ENCODE measurements at places on chromosomes 12 and 14.

DNA sequence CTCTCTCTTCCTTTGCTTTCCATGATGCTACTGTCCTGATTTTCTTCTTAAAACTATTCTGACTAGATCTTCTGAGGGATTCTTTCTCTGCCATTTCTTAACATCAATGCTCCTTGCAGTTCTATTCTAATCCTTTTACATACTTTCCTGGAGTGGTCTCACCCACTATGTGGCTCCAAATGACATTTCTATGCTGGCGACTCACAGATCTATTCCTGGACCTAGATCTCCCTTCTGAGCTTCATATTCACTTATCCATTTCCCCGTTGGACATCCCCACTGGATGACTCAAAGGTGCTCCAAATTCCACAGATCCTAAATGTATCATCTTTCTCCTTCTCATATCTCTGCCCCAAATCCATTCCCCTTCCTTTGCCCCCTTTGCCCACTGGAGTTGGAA is 4.1 kb downstream of the TEP1 start:
- peak; percentile 53 for DNase-seq

- DNase-seq: no peak
Observed at GRCh38 chr14:90569606-90570387, 173.0 kb downstream of the CALM1 start.

DNA sequence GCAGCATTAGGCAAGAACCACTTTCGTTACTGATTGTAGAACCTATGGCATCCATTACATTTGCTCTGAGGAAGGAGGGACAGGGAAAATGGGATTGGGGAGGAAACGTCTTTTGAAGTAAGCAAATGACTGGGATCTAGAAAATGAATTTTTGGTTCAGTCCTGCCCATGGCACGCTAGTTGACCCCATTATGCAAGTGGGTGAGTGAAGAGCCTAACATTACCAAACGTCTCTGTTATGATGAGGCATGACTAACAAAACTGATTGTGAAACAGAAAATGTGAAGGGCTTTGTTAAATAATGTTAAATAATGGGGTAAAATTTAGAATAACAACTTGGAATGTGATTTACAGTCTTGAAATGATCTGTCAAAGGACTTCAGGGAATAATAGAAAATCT is 38.9 kb downstream of the CPSF2 start:
- peak; percentile 84 for DNase-seq

DNA sequence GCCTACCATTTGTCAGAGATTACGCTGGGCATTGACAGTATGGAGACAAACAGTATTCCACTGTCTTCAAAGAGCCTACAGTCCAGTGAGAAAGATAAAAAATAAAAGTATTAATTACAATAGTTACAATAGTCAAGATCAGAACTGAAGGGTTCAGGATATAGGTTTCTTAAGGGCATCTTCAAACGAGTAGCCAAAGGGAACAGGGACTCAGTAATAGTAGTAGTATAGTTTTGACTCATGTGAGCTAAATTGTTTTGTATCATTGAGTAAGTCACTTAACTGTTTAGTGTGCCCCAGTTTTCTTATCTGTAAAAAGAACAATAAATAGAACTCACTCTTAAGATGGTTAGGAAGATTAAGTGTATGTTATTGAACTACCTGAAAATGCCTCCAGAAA is 123.6 kb downstream of the METTL25 start:
- no peak for DNase-seq

DNA sequence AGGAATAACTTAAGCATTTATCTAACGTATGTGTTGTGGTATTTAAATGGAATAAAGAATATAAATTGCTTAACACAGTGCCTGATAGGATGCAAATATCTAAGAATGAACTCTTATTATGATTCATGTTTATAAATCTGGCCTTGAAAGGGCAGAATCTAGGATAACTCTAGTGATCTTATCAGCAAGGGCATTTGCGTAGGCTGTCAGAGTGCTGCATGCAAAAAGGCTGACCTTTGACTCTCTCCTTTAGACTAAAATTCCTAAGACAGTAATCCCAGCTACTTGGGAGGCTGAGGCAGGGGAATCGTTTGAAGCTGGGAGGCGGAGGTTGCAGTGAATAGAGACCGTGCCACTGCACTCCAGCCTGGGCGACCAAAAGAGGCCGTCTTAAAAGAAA is 31.3 kb upstream of the ANP32D start:
- no peak for DNase-seq

- DNase-seq: no peak
Observed at GRCh38 chr14:63478437-63478852, 64.7 kb downstream of the PPP2R5E start.

- DNase-seq: no peak
Observed at GRCh38 chr14:87017335-87017734, 975.6 kb downstream of the GALC start.

- DNase-seq: no peak
Observed at GRCh38 chr14:90733139-90733808, 83.0 kb downstream of the TTC7B start.

DNA sequence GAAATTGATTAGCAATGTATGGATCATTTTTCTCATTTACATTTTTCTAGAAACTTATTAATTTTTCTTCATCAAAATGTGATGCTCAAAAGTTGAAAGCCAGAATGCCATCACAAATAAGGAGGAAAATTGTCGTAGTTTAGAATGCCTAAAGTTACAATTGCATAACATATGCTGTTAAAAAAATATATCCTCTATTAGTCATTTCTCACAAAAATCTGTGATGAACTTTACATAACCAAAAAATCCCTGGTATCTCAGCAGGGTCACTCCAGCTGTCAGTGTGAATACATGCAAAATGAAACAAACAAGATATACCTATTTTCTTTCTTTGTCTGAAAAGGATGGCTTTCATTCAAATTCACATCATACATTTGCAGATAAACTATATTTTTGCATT is 358.9 kb downstream of the PAWR start:
- DNase-seq: no peak

GRCh38 chr14:49614196-49614595 is 6.2 kb downstream of the RPL36AL start:
- no peak for DNase-seq

GRCh38 chr12:63525831-63526230 is 142.5 kb downstream of the DPY19L2 start:
- no peak for DNase-seq

GRCh38 chr12:12560587-12561370 is 1.9 kb downstream of the DUSP16 start:
- DNase-seq: peak; percentile 42

GRCh38 chr14:61213191-61213621 is 67.9 kb downstream of the TMEM30B start:
- peak; percentile 72 for DNase-seq

DNA sequence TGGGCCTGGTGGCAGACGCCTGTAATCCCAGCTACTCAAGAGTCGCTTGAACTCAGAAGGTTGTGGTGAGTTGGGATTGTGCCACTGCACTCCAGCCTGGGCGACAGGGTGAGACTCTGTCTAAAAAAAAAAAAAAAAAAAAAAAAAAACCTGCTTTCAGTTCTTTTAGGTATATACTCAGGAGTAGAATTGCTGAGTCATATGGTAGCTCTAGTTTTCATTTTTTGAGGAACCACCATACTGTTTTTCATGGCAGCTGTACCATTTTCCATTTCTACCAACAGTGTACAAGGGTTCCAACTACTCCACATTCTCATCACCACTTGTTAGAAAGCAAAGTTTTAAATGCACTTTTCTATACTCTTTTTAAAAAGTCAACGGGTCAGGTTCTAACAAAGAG is 119.8 kb downstream of the DPF3 start:
- DNase-seq: no peak

DNA sequence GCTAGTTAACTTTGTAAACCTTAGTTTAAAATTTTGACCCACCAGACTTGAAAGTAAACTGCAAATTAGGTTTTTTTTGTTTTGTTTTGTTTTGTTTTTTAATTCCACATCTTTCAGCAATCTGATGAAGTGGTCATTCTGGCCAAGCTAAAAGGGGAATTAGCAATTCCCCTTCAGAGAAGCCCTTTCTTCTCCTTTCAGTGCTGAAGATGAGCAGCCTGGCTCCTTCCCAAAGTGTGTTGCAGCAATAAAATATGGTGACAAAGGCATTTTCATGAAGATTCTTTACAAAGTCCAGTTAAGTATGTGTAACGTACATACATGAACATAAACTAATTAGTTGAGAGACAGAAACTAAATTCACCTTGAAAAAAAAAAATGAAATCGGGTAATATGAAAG is 380.1 kb downstream of the NOVA1 start:
- DNase-seq: no peak

- no peak for DNase-seq
Observed at GRCh38 chr12:31261744-31262143, 64.2 kb downstream of the SINHCAF start.

DNA sequence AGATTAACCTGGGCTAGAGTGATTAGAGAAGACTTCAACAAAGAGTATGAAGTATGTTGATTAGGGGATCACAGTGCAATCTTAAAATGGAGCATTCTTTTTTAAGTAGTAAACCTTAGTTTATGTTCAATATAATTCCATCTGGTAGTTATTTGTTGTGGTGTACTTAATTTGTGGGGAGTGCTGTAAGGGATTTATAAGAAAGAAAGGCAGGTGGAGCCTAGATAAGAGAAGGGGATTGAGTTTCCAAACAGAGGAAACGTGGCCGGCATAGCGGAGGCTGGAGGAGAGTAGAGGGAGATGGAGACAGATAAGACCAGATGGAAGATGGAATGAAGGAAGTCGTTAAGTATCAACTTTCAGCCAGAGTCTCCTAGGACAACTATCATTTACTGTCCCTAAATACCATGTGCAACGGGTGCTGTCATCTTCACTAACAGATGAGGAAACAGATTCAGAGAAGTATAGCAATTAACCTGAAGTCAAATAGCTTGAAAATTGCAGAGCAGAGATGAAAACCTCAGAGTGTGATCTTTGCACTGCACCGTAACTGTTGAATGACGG is 38.1 kb downstream of the GOLGA5 start:
- DNase-seq: no peak

GRCh38 chr12:131513606-131514005 is 197.3 kb upstream of the SFSWAP start:
- DNase-seq: no peak

DNA sequence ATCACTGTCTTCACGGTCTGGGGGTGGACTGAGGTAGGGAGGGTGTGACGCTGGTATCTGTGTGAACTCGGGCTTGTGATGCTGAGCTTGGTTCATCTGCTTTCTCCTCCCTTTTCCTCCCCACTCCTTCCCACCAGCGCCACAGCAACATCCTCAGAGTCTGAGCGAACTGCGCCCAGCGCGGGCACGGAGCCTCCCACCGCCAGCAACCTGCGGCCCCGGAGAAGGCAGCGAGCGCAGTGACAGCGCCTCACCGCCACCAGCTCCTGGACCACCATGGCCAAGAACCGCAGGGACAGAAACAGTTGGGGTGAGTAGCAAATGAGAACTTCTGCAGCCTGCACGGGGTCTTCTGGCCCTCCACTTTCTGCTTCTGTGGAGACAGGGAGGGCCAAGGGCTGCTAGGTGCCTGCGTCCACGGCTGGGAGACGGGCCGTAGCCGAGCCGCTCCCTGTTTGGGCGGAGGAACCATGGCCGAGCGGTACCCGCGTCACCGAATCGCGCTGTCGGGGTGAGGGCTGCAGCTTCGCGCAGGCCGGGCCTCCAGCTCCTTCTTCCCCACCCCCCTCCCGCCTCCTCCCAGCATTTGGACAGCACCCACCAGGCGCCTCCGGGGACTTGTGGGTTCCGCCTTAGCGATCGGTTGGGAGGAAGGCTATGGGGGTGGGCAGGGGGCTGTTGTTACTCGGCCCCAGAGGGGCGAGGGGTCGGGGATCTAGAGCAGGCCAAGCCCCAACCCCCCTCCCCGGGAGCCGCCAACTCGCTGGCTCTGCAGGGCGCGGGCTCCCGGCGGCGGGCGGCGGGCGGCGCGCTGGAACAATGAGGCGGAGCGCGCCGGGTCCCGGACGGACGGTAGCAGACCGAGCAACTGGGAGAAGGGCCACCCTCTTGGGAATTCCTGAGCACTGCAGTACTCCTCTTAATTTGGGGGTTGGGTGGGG is at the start of gene ATL1:
ATL1 (plus strand) TSS at position 156 of the 941 bp plus-strand sequence; CDS start at position 277, 121 bp downstream.
- peak; percentile 77 for DNase-seq

GRCh38 chr14:98704441-98704840 is 567.6 kb downstream of the BCL11B start:
- DNase-seq: no peak

DNA sequence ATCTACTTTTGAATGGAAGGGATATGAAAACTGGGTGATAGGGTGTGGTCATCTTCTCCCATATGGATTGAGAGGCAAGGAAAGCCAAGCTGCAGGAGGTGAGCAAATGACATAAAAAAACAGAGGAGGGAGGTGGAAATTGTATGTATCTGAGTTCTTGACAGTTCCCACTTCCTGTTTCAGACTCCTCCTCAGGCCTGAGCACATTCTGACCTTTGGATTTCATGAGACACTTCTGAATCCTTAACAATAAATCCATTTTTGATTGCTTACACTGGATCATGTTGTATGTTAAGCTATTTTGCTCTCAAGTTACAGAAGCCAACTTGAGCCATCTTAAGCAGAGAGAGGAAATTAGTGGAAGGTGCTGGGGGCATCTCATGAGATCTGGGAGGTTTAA is 11.6 kb upstream of the SRSF5 start:
- no peak for DNase-seq

DNA sequence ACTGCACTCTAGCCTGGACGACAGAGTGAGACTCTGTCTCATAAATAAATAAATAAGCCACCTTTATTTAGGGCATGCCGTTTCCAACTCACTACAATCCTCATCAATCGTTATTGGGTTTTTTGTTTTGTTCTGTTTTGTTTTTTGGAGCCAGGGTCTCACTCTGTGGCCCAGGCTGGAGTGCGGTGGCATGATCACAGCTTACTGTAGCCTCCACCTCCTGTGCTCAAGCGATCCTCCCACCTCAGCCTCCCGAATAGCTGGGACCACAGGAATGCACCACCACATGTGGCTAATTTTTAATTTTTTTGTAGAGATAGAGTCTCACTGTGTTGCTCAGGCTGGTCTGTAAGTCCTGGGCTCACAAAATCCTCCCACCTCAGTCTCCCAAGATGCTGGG is 3.6 kb upstream of the ANAPC5 start:
- no peak for DNase-seq

GRCh38 chr12:43306066-43306465 is 245.9 kb downstream of the ADAMTS20 start:
- DNase-seq: peak; percentile 82

GRCh38 chr12:3432176-3432742 is 58.7 kb upstream of the PRMT8 start:
- DNase-seq: no peak

DNA sequence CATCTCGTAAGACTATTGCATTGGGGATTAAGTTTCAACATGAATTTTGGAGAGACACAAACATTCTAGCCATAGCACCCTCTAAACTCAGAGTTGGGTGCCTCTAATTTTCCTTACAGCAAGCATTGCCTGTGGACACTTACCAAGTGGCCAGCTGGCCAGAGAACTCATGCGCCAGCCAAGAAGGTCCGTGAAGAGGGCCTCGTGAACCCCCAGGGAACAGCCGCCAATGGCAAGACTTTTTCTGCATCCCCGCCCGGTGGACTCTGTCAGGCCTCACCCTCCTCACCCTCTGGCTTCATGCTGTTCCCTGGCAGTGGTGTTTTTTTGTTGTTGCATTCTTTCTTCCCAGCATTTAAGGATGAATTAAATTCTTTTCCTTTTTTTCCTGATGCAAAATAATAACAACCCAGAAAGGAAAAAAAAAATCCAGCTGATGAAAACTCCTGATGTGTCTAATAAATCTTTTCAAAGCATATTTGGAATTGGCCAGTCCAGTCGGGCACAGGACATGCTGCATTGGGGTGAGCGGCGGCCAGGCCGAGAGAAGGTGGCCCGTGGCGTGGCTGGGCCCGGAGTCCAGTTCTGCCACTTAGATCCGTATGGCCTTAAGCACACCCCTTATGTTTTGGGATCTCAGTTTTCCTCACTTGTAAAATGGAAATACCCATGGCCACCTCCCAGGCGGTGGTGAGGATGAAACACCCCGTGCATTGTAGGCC is 191.9 kb upstream of the DIO3 start:
- DNase-seq: no peak

GRCh38 chr12:6923003-6923732 is 4.6 kb upstream of the ATN1 start:
- DNase-seq: no peak

All from AG20443 (cell line).